ENCODE measurements at places on chromosomes 1 and 21.

GRCh38 chr1:54986025-54986424 lies 5.6 kb downstream of the TMEM61 start:
- DNase-seq, result no peak

DNA sequence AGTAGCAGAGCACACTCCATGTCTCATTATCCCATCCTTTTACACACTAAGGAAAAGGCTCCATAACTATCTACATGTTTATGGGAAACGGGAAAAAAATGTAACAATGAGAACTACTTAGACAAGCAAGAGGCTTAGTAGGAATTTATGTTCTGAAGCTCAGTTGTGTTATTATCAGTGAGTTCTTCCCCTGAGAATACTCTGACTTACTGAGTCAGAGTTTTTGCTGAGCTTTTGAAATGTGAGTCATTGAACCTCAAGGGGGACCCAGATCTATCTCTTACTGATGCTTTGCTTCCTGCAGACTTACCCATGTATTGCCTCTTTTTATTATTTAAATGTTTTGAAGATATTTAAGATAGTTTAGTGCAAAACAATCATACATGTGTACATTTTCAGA lies 20.1 kb downstream of the CFHR5 start:
- DNase-seq, result no peak

GRCh38 chr1:8889925-8890785 lies 11.7 kb upstream of the ENO1 start:
- no peak for DNase-seq

DNA sequence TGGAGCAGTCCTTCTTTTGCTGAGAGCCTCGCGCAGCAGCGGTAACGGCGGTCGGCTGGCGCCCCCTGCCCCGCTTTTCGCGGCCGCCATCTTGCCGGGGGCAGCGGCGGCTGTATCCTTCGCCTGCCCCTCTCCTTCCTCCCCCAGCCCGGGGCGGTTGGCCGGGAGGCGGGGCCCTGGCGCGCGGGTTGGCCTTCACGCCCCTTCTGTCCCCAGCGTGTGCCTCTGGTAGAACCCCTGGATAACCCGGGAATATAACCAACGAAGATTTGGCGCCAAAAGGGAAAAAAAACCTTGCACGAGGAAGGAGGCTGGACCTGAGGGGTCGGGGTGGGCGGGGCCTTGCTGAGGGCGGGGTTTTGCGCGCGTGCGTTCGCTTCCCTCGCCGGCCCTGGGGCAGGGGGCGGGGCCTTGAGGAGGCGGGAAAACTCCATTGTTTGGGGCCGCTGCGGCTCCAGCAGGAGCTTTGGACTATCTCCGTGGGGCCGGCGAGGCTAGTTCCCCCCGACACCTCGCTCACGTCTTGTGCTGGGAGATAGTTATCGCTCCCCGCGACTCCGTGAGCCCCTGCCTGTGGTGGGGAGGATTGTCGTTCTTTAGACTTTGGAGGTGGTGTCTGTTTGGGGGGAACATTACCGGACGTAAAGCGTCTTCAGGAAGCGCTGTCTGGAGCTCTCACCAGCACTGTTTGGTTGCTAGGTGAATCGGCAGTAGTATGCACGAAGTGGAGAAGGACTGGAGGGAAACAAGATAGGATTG lies 689 bp downstream of the NASP start:
- peak; percentile 81 for DNase-seq

DNA sequence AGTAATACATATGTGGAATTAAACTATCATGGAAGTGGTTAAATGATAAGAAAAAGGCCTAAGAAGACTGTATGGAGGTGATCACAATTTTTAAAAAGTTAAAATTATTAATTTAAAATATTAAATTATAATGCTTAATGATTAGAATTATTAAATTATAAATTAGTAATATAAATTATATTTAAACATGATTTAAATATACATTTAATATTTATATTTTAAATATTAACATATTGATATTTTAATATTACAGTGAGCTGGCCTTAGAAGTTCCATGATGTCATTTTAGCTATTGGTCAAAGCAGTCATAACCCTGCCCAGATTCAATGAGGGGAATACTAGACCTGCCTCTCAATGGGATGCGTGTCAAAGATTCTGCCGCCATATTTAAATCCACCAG lies 281.2 kb downstream of the PRDM2 start:
- no peak for DNase-seq

DNA sequence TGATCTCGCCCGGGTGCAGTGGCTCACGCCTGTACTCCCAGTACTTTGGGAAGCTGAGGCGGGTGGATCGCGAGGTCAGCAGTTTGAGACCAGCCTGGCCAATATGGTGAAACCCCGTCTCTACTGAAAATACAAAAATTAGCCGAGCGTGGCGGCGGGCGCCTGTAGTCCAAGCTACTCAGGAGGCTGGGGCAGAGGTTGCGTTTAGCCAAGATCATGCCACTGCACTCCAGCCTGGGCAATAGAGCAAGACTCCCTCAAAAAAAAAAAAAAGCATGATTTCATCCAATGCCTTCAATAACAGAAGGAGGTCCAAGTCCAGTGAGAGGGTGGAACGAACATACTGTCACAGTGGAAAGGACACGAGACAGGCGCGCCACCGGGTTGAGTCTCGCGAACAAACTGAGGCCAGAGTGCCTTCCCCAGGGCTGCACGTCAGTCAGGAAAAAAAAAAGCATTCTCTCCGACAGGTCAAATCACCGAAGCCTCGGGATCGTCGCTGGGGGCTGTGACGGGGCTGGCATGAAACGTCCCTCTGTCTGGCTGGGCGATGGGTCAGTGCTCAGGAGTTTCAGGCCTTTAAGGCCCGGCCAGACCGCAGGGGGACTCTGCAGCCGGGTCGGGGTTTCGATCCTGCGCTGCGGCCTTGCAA lies 8.4 kb upstream of the CROCC start:
- no peak for DNase-seq

DNA sequence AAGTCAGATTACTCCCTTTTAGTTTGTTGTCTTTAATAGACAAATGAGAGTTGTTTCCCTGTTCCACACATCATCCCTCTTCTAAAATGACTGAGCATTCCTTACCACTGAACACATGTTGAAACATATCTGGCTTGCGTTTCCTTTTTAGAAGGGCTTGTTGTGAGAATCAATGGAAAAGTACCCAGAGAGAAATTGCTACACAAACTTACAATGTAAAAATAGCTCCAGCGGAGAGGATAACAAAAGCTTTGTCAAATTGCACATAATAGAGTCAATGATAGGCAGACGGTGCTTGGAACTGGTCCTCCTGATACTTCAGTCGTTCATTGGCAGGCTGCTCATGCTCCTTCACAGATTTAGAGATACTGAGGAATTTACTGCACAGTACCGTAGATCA lies 123.9 kb downstream of the CYYR1 start:
- no peak for DNase-seq
